ENCODE measurements at places on chromosomes 5 and 9. TPM values are rescaled to one million over a fixed set of nuclear protein-coding genes. Genes with fewer than 3 reads are reported as not detected.

Gene SLC6A19
- total RNA-seq: not detected

Gene SLC28A3
- 0.42 TPM for total RNA-seq

Gene PCDHB5
- not detected for total RNA-seq

Gene RMRP
- total RNA-seq: 18,093 TPM

Gene PALM2AKAP2
- total RNA-seq: 3.7 TPM

Gene WNK2
- total RNA-seq: 0.02 TPM

Gene CTXN3
- total RNA-seq: not detected

Gene SLC2A8
- total RNA-seq: 27.0 TPM

Gene ADGRV1
- 0.47 TPM for total RNA-seq

Gene GCNT4
- 0.79 TPM for total RNA-seq

Gene AP3B1
- 54.3 TPM for total RNA-seq

Gene FAM174A
- 16.3 TPM for total RNA-seq

Gene GMCL2
- not detected for total RNA-seq
